Activated CD4-positive, alpha-beta T cell treated with anti-CD3 and anti-CD28 coated beads, Interleukin-2, amount 10 ng/mL, durations not matched to agents 7 days and 5 days (primary cell): ENCODE measurements at places on chromosomes 4 and X. TPM values are rescaled to one million over a fixed set of nuclear protein-coding genes. Genes with fewer than 3 reads are reported as not detected.

NCAPG gene
- total RNA-seq, result 102 TPM

- H3K27me3 ChIP-seq, result no peaks in the 10 kb centered on the region
- no peaks in the 10 kb centered on the region for H3K4me1 ChIP-seq
- no peak for DNase-seq
- no peaks in the 10 kb centered on the region for H3K36me3 ChIP-seq
- H3K4me3 ChIP-seq, result no peak overlapping the region
Measured at GRCh38 chrX:31376408-31377022, 304.7 kb upstream of the FTHL17 start.

DNA sequence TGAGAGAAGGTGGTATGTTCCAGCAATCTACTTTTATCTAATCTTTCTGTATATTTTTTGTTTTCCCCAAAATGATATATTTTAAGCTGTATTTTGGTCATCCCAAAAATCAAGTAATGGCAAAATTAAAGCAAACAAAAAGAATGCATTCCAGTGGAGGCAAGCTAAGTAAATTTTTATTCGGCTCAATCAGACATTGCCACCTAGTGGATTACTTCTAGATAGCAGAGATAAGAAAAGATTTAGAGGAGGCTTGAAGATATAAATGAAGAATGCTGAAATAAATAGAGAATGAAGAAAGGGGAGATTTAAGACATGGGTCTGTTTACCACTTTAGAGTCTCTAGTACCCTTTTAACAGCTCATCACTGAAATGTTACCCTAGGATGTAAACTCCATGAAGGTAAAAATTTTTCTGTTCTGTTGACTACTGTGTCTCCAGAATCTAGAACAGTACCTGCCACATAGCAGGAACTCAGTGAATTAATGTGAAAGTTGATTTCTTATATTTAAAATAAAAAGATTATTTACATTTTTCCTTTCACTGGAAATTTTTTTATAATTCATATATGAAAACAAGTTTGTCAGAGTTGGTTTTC, 110.9 kb upstream of the ANK2 start:
- H3K36me3 ChIP-seq, result no peaks in the 10 kb centered on the region
- H3K27me3 ChIP-seq, result peaks cover 8% of the 10 kb centered on the region

RASSF6 gene
- not detected for total RNA-seq

- H3K27me3 ChIP-seq, result peaks cover 46% of the 10 kb centered on the region
- DNase-seq, result no peak
- no peaks in the 10 kb centered on the region for H3K36me3 ChIP-seq
Measured at GRCh38 chr4:185532795-185533324, 2.4 kb downstream of the PDLIM3 start.

IL2 gene
- 0.84 TPM for total RNA-seq

SPANXD gene
- total RNA-seq, result not detected

GRID2 gene
- total RNA-seq, result not detected

- no peak for DNase-seq
- H3K4me1 ChIP-seq, result peaks cover 3% of the 10 kb centered on the region
- H3K27ac ChIP-seq, result no peak overlapping the region
- no peak overlapping the region for H3K4me3 ChIP-seq
- no peaks in the 10 kb centered on the region for H3K36me3 ChIP-seq
- peaks cover 3% of the 10 kb centered on the region for H3K27me3 ChIP-seq
Measured at GRCh38 chrX:68421636-68422035, 11.7 kb downstream of the OPHN1 start.

SLC6A8 gene
- total RNA-seq, result 0.69 TPM

GRCh38 chrX:31223817-31224216, 152.0 kb upstream of the FTHL17 start:
- H3K27ac ChIP-seq, result no peak overlapping the region
- no peak overlapping the region for H3K4me3 ChIP-seq
- no peaks in the 10 kb centered on the region for H3K27me3 ChIP-seq

DNA sequence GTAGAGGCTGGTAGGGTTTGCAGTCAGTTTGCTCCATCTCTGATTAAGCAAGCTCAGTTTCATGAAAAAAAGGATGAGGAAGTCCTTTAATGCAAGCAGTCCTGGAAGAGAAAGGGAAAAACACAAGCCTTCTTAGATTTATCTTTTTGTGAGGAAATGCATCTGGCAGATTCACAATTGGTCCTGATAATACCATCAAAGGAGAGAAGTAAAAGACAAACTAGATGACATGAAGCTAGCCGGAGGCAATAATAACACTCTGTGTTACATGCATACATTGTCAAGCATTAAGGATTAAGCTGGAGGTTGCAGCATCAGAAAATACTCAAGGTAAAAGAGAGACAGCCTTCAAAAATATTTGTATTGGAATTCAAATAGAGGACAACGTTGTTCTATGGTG, 356.0 kb upstream of the TEX13C start:
- H3K27ac ChIP-seq, result no peak within 1 kb of the TSS
- no peak for DNase-seq
- no peaks in the 10 kb centered on the region for H3K4me1 ChIP-seq
- no peaks in the 10 kb centered on the region for H3K27me3 ChIP-seq
- no peaks in the 10 kb centered on the region for H3K36me3 ChIP-seq

DNA sequence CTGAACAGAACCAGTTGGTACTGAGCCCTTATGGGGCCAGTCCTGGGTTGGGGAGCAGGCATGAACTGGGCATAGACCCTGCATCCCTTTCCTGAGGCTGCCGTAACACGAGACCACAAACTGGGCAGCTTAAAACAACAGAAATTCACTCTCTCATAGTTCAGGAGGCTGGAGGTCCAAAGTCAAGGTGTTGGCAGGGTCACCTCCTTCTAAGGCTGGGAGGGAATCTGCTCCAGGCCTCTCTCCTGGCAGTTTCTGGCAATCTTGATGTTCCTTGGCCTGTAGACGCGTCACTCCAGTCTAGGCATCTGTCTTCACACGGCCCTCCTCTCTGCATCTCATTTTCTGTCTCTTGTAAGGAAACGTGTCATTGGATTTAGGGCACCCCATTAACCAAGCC, 19.8 kb upstream of the SORCS2 start:
- H3K4me3 ChIP-seq, result no peak overlapping the region
- no peak for DNase-seq
- no peaks in the 10 kb centered on the region for H3K36me3 ChIP-seq
- peaks cover 9% of the 10 kb centered on the region for H3K4me1 ChIP-seq
- peaks cover 21% of the 10 kb centered on the region for H3K27me3 ChIP-seq
- H3K27ac ChIP-seq, result no peak overlapping the region

NCBP2L gene
- not detected for total RNA-seq

GRCh38 chr4:1015746-1016145, 4.3 kb downstream of the FGFRL1 start:
- H3K4me1 ChIP-seq, result peaks cover 11% of the 10 kb centered on the region
- H3K4me3 ChIP-seq, result no peak overlapping the region
- no peaks in the 10 kb centered on the region for H3K27me3 ChIP-seq
- no peaks in the 10 kb centered on the region for H3K36me3 ChIP-seq
- no peak overlapping the region for H3K27ac ChIP-seq

DNA sequence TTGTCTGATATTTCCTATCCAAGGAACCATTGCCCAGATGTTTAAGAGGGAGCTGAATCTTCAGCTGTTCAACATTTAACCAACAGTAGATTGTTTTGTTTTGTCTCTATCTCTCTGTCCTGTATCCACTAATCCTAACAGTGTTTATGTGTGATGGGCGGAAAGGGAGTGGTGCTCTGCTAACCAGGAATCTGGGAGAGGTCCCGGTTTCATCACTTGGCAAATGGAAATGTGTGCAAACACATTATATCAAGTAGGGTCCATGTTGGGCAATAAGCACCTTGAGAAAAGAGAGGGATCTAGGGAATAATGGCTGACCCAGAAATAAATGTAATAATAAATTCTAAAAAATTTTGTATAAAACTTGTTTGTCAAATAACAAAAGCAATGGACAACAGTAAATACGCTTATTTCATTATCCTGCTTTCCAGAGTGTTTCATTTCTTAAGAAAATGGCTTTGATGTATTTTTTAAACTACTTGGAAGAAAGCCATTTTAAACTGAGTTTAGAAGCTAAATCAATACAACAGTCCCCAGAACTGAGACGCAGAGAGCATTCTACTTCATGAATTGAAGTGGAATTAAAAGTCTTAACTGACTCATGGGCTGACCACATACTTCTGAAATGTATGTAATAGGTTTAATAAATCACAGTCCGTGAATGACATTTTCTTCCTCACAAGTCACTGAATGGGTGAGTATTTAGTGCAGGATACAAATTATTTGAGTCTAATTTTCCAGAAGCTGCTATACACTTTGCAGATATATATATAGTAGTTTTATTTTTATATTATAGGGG, 55.8 kb downstream of the EMCN start:
- no peak overlapping the region for H3K27ac ChIP-seq
- peaks cover 13% of the 10 kb centered on the region for H3K4me1 ChIP-seq
- no peak for DNase-seq
- no peaks in the 10 kb centered on the region for H3K27me3 ChIP-seq
- H3K36me3 ChIP-seq, result peaks cover 1% of the 10 kb centered on the region

DNA sequence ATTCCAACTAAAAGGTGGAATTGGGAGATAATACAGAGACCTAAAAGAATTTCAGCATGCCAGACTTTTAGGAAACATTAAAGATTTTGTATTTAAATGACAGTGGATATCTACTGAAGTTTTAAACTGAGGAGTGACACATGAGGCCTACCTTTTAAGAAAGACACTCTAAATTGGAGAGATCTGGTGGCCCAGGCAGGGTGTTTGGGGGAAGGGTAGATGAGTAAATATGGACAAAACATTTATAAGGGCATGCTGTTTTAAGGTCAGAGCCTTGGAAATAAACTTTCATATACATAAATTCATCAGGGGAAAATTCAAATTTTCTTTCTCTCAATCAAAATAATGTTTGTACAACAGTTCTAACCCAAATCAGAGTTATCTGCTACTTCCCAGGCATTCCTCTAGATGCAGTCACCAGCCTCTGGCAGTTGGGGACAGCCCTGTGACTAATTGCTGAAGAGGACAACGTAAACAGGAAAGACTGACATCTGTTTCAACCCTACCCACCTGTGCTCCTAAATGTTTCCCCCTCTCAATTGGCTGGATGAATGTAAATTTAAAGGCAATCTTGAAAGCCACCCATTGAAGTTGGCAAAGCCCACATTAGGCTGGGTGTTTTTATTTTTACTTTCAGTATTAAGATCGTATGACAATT, 1646.9 kb upstream of the ADGRL3 start:
- no peak for DNase-seq
- H3K27me3 ChIP-seq, result no peaks in the 10 kb centered on the region
- H3K27ac ChIP-seq, result peak overlapping the region; percentile 28
- no peak overlapping the region for H3K4me3 ChIP-seq
- no peaks in the 10 kb centered on the region for H3K36me3 ChIP-seq
- H3K4me1 ChIP-seq, result peaks cover 7% of the 10 kb centered on the region

- H3K27ac ChIP-seq, result peak overlapping the region; percentile 66
- H3K36me3 ChIP-seq, result peaks cover 2% of the 10 kb centered on the region
- peaks cover 45% of the 10 kb centered on the region for H3K4me1 ChIP-seq
- no peak overlapping the region for H3K4me3 ChIP-seq
Measured at GRCh38 chr4:100095729-100096595, 94.3 kb downstream of the DDIT4L start.

EREG gene
- not detected for total RNA-seq

- H3K4me1 ChIP-seq, result no peaks in the 10 kb centered on the region
- peaks cover 17% of the 10 kb centered on the region for H3K27me3 ChIP-seq
- H3K36me3 ChIP-seq, result no peaks in the 10 kb centered on the region
- no peak for DNase-seq
Measured at GRCh38 chr4:4930677-4931076, 71.2 kb downstream of the MSX1 start.

JCHAIN gene
- not detected for total RNA-seq

DNA sequence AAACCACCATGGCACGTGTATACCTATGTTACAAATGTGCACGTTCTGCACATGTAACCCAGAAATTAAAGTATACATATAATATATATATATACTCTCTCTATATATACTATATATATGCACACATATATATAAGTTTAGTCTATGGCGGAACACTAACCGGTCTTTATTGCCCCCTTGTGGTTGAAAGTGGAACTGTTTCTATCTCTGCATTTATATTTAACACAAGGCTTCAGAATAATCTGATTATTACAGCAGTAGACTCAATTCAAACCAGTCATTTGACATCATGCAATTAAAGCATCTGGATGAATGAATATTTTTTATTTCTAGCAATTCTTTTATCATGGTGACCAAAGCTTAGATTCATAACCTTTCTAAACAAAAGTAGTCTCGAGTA, 14.6 kb downstream of the RAB9B start:
- peaks cover 18% of the 10 kb centered on the region for H3K27me3 ChIP-seq
- no peaks in the 10 kb centered on the region for H3K4me1 ChIP-seq
- no peak overlapping the region for H3K4me3 ChIP-seq
- H3K27ac ChIP-seq, result no peak overlapping the region
- peak; percentile 47 for DNase-seq

NPY5R gene
- not detected for total RNA-seq

CLDN2 gene
- total RNA-seq, result not detected

DNA sequence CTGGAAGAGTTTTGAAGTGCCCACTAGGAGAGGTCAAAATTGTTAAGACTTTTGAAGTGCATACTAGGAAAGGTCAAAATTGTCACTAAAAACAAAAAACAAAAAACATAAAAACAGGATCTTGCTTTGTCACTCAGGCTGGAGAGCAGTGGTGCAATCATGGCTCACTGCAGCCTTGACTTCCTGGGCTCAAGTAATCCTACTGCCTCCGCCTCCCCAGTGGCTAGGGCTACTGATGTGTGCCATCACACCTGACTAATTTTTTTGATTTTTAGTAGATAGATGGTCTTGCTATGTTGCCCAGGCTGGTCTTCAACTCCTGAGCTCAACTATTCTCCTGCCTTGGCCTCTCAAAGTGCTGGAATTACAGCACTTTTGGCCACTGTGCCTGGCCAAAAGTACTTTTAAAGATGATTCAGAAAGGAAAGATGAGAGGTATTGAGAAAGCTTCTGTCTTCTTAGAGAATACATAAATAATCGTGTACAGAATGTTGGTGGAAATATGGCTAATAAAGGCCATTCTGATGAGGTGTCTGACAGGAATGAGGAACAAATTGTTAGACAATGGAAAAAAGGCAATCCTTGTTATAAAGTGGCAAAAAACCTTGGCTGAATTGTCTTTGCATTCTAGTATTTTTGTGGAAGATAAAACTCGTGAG, 43.3 kb upstream of the STX18 start:
- H3K36me3 ChIP-seq, result peaks cover 4% of the 10 kb centered on the region
- H3K27ac ChIP-seq, result no peak overlapping the region
- DNase-seq, result no peak

WFS1 gene
- total RNA-seq, result 2.1 TPM

IL13RA2 gene
- not detected for total RNA-seq

GRCh38 chrX:70360366-70360765, 62.7 kb upstream of the GDPD2 start:
- H3K4me3 ChIP-seq, result no peak overlapping the region
- H3K4me1 ChIP-seq, result no peaks in the 10 kb centered on the region
- H3K36me3 ChIP-seq, result peaks cover 33% of the 10 kb centered on the region
- no peaks in the 10 kb centered on the region for H3K27me3 ChIP-seq
- H3K27ac ChIP-seq, result no peak overlapping the region

TRIM2 gene
- total RNA-seq, result 0.20 TPM
